ENCODE measurements at places on chromosomes 6 and 20.

GRCh38 chr20:24046888-24047287, 58.3 kb upstream of the GGTLC1 start:
- DNase-seq, result no peak

GRCh38 chr6:49772285-49772684, 14.8 kb downstream of the PGK2 start:
- DNase-seq, result no peak

GRCh38 chr6:109714166-109714565, 23.1 kb downstream of the FIG4 start:
- no peak for DNase-seq

GRCh38 chr6:170045563-170045960, 245.3 kb downstream of the DLL1 start:
- DNase-seq, result no peak

DNA sequence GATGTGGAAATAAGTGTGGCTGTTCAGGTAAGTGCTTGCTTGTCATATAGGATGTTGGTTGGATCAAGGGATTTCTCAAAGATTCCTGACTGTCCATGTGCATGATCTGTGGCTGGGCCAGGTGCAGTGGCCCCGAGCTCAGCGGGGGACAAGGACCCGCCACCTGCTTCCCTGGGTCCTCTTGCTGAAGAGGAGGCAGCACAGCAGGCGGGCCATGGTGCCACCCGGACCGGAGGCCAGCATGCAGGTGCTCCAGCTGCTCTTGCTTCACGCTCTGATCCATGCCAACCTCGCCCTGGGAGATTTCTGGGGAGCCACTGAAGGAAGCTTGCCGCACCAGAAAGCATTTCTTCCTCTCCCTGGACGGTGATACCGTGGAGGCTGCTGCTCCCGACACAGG, 173.8 kb downstream of the HIVEP2 start:
- no peak for DNase-seq

DNA sequence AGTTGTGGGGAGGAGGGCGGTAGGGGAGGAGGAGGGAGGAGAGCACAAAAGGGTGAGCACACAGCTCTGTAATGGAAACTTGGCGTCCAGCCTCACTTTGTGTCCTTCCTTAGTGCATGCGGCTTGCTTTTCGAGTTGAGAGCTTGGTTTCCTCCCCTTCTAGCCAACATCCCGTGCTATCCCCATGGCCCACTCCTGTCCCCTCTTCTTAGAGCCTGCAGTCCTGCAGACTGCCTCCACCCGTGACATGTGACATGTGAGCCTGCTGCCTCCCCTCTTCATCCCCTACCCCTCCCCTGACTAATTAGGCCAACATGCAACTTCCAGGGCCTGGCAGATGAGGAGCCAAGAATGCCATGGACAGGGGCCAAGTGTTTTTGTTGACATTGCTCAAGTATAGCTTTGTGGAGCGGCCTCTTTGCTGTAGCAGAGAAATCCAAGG, 63.2 kb downstream of the SLC24A3 start:
- no peak for DNase-seq

Data from cortex of kidney (tissue), 1 donor.